ENCODE measurements at places on chromosomes 6 and 20.

DNA sequence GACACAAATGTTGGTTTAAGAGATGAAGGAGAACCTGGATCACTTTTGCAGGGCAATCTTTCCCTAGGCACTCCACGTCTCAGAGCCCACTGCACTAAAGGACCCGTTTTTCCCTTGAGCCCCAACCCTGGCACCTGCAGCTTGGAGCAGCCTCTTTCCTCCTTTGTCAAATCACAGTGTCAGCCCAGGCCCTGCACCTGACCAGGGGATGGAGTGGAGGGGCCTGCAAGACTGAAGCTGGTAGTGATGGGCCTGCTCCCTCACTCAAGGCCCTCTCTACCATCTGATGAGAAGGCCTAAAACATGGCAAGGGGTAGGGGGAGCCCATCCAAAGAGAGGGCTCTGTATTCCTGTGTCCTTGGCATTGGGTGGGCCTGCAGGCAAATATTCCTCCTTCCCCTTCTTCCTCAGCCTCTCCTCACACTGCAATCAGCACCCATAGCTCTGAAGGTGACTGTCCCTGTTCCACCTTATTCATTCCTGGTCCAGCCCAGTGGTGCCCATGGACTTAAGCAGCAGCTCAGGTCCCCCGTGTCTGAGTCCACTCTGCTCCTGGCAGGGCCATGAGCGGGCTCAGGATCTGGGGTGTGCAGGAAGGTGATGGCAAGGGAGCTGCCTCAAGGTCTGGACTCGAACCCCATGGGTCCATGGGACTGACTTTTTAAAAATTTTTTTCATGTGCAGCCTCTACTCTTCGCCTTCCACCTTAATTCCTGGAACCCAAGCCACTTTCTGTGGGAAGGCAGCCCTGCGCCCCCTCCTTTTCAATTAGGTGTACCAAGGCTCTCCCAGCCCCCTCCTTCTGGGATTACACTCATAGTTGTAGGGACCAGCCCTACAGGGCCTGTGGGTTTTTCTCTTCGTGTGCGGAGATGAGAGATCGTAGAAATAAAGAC is 6.7 kb downstream of the RAET1G start:
- DNase-seq, result no peak

- DNase-seq, result no peak
Observed at GRCh38 chr6:84854811-84855400, 90.5 kb upstream of the TBX18 start.

- no peak for DNase-seq
Observed at GRCh38 chr6:161233986-161234661, 39.7 kb downstream of the AGPAT4 start.

GRCh38 chr6:157768863-157769551 is 54.0 kb upstream of the SNX9 start:
- no peak for DNase-seq

- peak; percentile 37 for DNase-seq
Observed at GRCh38 chr6:150142670-150143515, at the start of gene PPP1R14C. Gene PPP1R14C (plus strand): TSS chr6:150143044. CDS start chr6:150143193, 149 bp downstream.
